Activated T-helper 9 cell treated with anti-CD3 and anti-CD28 coated beads, Interleukin-2, amount 50 U/mL, for 16 hours (primary cell): ENCODE measurements at places on chromosomes 2 and 18.

GRCh38 chr2:29054430-29054829 lies 19.9 kb downstream of the PCARE start:
- DNase-seq = no peak

DNA sequence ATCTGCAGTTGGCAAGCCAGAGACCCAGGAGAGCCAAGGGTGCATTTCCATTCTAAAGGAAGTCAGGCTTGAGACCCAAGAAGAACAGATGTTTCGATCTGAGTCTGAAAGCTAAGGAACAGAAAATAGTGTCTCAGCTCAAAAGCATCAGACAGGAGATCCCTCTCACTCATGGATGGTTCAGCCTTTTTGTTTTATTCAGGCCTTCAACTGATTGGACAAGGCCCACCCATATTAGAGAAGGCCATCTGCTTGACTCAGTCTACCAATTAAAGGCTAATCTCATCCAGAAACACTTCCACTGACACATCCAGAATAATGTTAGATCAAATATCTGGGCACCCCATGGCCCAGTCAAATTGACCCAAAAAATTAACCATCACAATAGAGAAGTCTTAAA lies 255.0 kb downstream of the TXNL1 start:
- no peak for DNase-seq

- DNase-seq = no peak
Observed at GRCh38 chr2:120291401-120292311, 39.0 kb downstream of the RALB start.

DNA sequence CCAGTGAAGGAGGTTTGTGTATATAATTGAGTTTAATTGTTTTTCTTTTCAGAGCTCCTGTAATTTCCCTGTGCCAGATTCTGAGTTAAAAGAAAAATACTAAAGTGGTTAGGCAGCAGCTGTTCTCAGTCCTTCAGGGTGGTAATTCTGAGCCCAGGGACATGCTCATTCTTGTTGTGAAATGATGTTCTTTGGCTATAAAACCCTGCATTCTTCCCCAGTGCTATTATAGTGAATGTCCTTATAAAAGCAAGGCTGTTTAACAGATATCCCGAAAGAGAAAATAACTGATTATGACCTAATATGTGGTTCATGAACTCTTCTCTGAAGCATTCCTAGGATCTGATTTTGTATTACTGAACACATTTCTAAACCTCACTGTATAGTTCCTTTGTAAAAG lies 34.0 kb downstream of the ADAM23 start:
- no peak for DNase-seq

DNA sequence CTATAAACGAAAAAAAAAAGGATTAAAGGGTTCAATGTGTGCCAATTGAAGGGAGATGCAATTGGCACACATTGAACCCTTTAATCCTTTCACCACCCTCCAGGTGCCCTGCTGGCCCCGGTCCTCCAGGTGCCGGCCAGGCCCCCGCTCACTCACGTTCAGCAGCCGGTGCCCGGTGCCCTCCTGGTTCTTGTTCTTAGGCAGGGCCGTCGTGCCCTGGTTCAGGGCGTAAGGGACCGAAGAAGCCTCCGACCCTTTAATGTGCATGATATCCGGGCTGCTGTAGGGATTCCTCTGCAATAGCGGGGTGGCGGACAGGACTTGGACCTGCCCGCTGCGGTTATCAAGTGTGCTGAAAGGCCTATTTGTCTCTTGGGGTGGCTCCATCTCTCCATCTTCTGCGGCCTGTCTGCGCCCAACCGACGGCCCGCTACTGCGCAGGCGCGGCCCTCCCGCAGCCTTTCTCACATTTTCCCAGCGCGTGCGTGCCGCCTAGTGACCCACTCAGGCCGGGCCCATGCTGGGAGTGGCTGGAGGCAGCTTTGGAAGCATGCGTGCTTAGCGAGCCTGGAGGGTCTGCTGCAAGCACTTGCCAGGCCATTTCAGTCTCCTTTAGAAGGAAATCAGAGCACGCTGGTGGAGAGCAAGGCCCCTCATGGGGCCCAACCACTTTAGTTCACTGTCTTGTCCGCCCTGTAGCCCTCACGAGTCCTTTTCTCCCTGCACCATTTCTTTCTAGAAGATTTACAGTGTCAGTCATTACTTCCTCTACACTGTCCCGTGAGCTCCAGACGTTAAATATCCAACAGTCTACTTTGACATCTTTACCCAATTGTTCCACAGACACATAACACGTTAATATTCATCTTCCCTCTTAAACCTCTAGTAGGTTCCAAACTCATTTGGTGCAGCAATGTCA lies 24.3 kb downstream of the TMEM237 start:
- no peak for DNase-seq

- no peak for DNase-seq
Observed at GRCh38 chr2:98454500-98455235, 10.0 kb downstream of the INPP4A start.

DNA sequence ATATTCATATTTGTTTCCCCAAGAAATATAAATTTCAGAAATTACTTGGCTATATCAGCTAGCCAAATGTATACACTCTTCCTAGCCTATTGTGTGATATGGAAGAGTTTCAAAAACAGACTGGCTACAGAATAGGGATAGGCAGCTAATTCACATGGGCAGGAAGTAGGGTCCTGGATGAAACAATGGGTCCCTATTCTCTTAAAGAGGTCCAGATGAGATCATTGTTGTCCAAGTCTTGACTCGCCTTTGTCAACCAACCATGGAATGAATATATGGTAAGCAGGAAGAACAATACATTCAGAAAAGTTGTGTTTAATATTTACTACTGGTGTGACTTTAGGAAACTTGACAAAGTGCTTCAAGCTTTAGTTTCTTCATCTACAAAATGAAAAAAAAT lies 319.9 kb downstream of the NBAS start:
- DNase-seq = no peak

GRCh38 chr18:72542984-72543356 lies 1.2 kb downstream of the CBLN2 start:
- no peak for DNase-seq

GRCh38 chr2:40102447-40102846 lies 323.4 kb upstream of the THUMPD2 start:
- DNase-seq = no peak
